Endothelial cell (in vitro differentiated cells): ENCODE measurements at places on chromosomes 1 and 21. TPM values are rescaled to one million over a fixed set of nuclear protein-coding genes. Genes with fewer than 3 reads are reported as not detected.

The GSTM1 gene
- total RNA-seq: not detected

The PLCH2 gene
- not detected for total RNA-seq

The ANKRD13C gene
- 20.9 TPM for total RNA-seq

The DLGAP3 gene
- total RNA-seq: 9.1 TPM

The RXFP4 gene
- not detected for total RNA-seq

The RNU1-3 gene
- total RNA-seq: 3,428 TPM

The ILDR2 gene
- total RNA-seq: 1.2 TPM
